ENCODE measurements at places on chromosomes 6 and 20.
A peak's percentile ranks its signal among the peaks of the same experiment; 100 is the strongest.

DNA sequence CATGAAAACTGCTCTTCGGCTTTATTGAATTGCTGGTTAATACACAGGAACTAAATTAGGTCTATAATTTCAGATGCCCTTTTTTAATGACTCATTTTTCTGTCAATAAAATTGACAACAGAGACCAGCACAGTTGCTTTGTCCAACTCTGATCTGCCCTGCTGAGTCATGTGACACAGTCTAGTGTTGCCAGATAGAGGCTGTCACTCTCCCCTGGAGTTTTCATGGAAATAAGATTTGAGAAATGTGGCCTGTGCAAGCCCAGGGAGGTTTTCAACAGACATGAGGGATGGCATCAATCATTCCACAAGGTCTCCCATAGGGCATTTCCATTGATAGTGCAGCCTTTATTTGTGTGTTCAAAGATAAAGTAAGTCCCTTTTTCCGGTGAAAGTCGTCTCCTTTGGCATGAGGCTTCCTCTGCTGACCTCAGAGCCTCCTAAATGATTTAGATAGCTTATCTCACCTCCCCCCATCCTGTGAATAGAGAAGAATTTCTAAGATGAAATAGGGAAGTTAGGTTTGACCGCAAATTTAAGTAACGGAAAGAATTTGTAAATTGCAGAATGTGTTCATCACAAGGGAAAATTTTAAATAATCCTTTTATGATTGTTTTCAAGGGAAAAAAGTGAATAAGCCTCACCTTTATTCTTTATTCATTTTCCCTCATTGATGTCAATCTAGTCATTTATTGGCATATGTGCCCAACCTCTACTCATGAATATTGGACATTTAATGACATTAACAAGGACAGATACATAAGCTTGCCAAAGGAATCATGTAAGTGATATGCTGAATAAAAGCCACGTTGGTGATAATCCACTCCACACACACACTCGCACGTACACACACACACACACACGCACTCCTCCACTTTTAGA is 277.7 kb downstream of the ADGB start:
- peak; percentile 81 for DNase-seq

- DNase-seq: no peak
Observed at GRCh38 chr6:79038061-79038460, 40.0 kb downstream of the PHIP start.

- DNase-seq: no peak
Observed at GRCh38 chr6:87925373-87926060, 122.1 kb upstream of the SPACA1 start.

DNA sequence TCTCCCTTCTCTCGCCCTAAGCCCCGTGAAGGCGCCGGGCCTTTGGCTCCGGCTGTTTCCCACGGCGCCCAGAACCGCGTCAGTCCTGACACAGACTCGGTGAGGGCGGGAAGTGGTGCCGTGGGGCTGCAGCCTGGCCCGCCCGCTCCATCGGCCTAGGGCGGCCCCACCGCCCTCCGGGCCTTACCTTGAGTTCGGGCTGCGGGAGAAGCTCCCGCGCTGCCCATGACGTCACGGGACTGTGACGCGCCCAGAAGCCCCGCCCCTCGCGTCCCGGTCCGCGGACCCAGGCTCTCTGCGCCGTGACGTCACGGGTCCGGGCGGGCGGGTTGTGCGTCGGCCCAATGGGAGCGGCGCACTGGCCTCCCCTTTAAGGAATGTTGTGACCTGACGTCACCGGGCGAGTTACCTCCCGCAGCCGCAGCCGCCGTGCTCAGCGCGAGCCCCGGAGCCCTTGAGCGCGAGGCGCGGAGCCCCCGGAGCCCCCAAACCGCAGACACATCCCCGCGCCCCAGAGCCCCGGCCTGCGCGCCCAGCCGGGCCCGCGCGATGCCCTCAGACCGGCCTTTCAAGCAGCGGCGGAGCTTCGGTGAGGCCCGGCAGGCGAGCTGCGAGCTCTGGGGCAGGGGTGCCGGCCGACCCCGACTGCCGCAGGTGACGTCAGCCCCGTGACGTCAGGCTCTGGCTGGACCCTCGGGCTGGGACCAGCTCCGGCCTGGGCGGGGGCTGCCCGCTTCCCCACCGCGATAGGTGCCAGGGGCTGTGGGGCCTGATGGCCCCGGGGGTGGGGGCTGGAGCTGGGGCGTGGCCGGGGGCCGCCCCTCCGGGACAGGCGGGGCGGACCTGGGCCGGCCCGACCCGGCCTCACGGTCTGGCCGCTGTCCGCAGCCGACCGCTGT is at the start of gene MAP1LC3A:
Gene MAP1LC3A, plus strand, starts transcription at position 399 of the 899 bp plus-strand sequence. Its CDS starts 151 bp downstream, at position 550.
- peak; percentile 95 for DNase-seq

- DNase-seq: no peak
Observed at GRCh38 chr6:111823831-111824607, 49.2 kb downstream of the FYN start.

GRCh38 chr20:19079536-19080299 is 132.7 kb upstream of the SLC24A3 start:
- no peak for DNase-seq
